ENCODE measurements at places on chromosomes 7 and 10. TPM values are rescaled to one million over a fixed set of nuclear protein-coding genes. Genes with fewer than 3 reads are reported as not detected.

RTKN2 gene
- total RNA-seq: not detected

ETV1 gene
- total RNA-seq: 28.3 TPM

CACNB2 gene
- total RNA-seq: 36.9 TPM

FKBP6 gene
- total RNA-seq: not detected

OR13A1 gene
- not detected for total RNA-seq

ST8SIA6 gene
- 5.3 TPM for total RNA-seq

ZNF467 gene
- 7.3 TPM for total RNA-seq

UTF1 gene
- total RNA-seq: not detected

FFAR4 gene
- not detected for total RNA-seq

DNA sequence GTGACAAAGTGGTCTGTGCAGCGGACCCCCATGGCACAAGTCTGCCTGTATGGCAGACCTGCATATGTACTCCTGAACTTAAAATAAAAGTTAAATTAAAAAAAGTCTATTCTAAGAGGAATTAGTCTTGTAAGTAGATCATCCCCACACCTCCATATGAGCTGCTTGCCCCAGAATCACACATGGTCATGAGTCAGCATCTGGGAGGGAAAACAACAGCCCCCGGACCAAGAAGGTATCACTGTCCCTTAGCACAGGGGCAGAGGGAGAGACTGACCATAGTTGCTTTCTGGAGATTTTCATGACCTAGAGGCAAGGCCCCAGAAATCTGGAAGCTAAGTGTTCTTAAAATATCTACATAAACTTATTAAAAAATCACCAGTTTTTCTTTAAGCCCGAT is 86.6 kb upstream of the PDK4 start:
- no peak for DNase-seq
- H3K36me3 ChIP-seq: no peaks in the 10 kb centered on the region
- H3K27ac ChIP-seq: no peak overlapping the region
- no peak overlapping the region for H3K4me3 ChIP-seq
- no peaks in the 10 kb centered on the region for H3K4me1 ChIP-seq
- no peaks in the 10 kb centered on the region for H3K27me3 ChIP-seq

DNA sequence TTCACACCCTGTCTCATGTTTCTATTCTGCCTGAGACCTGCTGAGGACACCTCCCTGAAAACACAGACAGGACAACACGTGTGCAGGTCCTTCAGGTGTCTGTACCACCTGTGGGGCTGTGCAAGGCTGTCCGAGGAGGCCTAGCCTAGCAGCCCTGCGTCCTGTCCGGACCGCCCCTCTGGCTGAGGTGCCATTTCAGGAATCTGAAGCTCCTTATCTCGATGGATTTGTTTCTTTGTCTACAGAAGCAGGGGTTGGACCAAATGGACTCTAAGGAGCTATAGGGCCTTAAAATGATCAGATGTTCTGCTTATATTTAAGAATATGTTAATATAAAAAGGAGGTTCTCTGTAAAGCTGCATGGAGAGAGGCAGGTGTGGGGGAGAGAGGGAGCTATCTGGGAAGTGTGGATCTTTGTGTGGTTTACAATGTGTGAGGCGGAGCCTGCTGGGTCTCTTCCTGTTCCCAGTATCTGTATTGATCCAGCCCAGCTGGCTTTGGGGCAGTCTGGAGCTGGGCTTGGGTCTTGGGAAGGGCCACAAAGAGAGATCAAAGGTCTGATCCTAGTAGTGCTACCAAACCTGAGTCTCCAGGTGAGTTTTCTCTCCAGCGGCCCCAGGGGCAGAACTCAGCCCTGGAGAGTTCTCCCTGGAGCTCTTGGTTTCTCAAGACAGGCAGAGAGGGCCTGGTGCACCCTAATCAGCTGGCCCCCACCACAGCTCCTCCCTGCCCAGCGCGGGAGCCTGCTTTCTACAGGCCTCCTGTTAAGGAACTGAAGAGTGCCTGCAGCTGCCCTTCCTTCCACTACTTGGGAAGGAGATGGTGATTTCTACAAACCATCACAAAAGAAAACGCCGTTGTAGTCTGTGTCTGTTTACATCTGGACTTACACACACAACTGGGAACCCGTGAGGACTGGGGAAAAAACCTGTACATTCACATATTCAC is 3.4 kb upstream of the MNX1 start:
- H3K4me1 ChIP-seq: peaks cover 9% of the 10 kb centered on the region
- peaks cover 93% of the 10 kb centered on the region for H3K27me3 ChIP-seq
- DNase-seq: no peak
- no peak overlapping the region for H3K4me3 ChIP-seq
- H3K36me3 ChIP-seq: no peaks in the 10 kb centered on the region

DNA sequence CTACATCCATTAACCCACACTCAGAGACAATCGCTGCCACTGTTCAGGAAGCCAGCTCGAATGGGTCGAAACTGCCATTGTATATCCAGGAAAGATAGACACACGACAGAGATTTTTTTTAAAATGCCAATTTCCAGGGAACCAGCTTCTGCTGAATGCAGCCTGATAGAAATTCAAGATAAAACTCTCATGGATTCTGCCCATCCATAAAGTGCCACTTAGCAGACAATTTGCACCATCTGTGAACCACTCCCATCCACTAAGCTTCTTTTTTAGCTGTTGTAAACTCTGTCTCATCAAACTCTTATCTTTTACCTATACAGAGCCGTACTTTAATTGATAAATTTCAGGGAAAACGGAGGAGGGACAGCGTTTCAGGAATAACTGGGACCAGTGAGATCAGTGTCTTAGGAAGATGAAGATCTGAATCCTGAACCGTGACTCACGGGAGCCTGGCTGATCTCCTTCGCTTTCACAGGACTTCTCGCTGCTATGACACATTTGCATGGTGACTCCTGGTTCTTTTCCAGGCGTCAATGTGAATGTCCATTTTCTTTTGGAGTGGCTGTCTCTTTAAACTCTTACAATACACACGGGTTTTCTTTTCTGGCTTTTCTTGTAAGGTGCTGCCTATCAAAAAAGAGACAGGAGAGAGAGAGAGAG is 103.4 kb downstream of the FAM204A start:
- H3K4me1 ChIP-seq: no peaks in the 10 kb centered on the region
- no peak overlapping the region for H3K27ac ChIP-seq
- DNase-seq: no peak
- H3K27me3 ChIP-seq: peaks cover 63% of the 10 kb centered on the region

GRCh38 chr10:58331646-58332045 is 3.2 kb upstream of the UBE2D1 start:
- no peaks in the 10 kb centered on the region for H3K36me3 ChIP-seq
- H3K27ac ChIP-seq: no peak overlapping the region
- DNase-seq: no peak
- H3K4me1 ChIP-seq: peaks cover 21% of the 10 kb centered on the region

DNA sequence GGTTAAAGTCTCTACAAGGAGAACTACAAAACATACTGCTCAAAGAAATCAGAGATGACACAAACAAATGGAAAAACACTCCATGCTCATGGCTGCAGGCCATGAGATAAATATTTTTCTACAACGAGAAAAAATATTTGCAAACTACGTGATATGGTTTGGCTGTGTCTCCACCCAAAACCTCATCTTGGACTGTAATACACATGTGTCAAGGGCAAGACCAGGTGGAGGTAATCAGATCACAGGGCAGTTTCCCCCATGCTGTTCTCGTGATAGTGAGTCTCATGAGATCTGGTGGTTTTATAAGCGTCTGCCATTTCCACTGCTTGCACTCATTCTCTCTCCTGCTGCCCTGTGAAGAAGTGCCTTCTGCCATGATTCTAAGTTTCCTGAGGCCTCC is 57.8 kb downstream of the COA1 start:
- H3K27me3 ChIP-seq: no peaks in the 10 kb centered on the region
- H3K27ac ChIP-seq: no peak overlapping the region
- no peaks in the 10 kb centered on the region for H3K36me3 ChIP-seq

- H3K4me3 ChIP-seq: no peak overlapping the region
- no peaks in the 10 kb centered on the region for H3K27me3 ChIP-seq
- H3K27ac ChIP-seq: no peak overlapping the region
- no peaks in the 10 kb centered on the region for H3K36me3 ChIP-seq
These were observed 436.1 kb downstream of the PHTF2 start for GRCh38 chr7:78234634-78235033.

DNA sequence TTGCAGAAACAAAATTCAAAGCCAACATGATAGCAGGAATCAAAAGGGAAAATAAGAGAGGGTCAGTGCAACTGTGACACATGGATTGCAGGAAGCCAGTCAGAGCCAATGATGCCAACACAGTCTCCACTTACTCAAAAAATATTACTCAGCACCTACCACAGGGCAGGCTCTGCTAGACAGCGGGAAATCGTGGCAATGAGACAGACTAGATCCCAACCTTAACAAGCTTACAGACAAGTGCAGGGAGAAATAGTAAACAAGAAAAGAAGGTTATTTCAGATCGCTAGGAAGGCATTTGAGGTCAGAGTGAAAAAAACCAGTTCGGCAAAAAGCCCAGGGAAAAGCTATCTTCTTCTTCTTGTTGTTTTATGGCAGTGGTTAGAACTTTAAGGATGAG is 45.2 kb upstream of the NPFFR1 start:
- H3K36me3 ChIP-seq: no peaks in the 10 kb centered on the region
- H3K27ac ChIP-seq: no peak overlapping the region
- no peak overlapping the region for H3K4me3 ChIP-seq

GRCh38 chr10:12214093-12214492 is 18.1 kb downstream of the CDC123 start:
- H3K27ac ChIP-seq: no peak overlapping the region
- H3K36me3 ChIP-seq: no peaks in the 10 kb centered on the region
- H3K27me3 ChIP-seq: no peaks in the 10 kb centered on the region
- DNase-seq: no peak
- H3K4me1 ChIP-seq: peaks cover 21% of the 10 kb centered on the region

GRCh38 chr7:154425271-154425670 is 373.1 kb downstream of the DPP6 start:
- no peak overlapping the region for H3K27ac ChIP-seq
- H3K36me3 ChIP-seq: no peaks in the 10 kb centered on the region
- no peaks in the 10 kb centered on the region for H3K4me1 ChIP-seq
- DNase-seq: no peak
- no peaks in the 10 kb centered on the region for H3K27me3 ChIP-seq
- H3K4me3 ChIP-seq: no peak overlapping the region

- H3K27ac ChIP-seq: no peak overlapping the region
- no peaks in the 10 kb centered on the region for H3K36me3 ChIP-seq
- peak; percentile 13 for DNase-seq
- no peaks in the 10 kb centered on the region for H3K27me3 ChIP-seq
- H3K4me3 ChIP-seq: no peak overlapping the region
These were observed 96.9 kb upstream of the CCDC71L start for GRCh38 chr7:106757846-106758245.

DNA sequence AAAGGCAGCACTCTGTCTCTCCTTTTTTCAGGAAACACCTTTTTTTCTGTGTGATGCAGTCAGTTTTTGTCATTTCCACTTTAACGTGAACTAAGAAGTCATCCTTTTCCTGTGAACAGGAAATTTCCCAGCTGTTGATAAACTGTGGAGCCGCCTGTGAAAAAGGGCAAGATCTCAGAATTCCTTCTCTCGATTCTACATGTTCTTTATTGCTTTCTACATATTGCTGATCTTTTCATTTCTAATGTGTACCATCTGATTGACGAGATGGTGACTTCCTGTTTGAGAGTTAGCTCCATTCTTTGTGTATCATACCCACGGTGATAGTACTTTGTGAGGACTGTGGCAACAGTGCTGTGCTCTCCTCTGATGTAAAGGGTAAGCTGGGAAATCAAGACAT is 50.4 kb downstream of the ADD3 start:
- peaks cover 60% of the 10 kb centered on the region for H3K4me1 ChIP-seq
- H3K4me3 ChIP-seq: no peak overlapping the region
- H3K36me3 ChIP-seq: no peaks in the 10 kb centered on the region
- no peaks in the 10 kb centered on the region for H3K27me3 ChIP-seq

GRCh38 chr10:71837098-71837827 is 13.8 kb downstream of the PSAP start:
- peaks cover 76% of the 10 kb centered on the region for H3K4me1 ChIP-seq
- H3K4me3 ChIP-seq: no peak overlapping the region
- DNase-seq: no peak
- H3K27ac ChIP-seq: peak overlapping the region; percentile 76
- peaks cover 3% of the 10 kb centered on the region for H3K36me3 ChIP-seq

DNA sequence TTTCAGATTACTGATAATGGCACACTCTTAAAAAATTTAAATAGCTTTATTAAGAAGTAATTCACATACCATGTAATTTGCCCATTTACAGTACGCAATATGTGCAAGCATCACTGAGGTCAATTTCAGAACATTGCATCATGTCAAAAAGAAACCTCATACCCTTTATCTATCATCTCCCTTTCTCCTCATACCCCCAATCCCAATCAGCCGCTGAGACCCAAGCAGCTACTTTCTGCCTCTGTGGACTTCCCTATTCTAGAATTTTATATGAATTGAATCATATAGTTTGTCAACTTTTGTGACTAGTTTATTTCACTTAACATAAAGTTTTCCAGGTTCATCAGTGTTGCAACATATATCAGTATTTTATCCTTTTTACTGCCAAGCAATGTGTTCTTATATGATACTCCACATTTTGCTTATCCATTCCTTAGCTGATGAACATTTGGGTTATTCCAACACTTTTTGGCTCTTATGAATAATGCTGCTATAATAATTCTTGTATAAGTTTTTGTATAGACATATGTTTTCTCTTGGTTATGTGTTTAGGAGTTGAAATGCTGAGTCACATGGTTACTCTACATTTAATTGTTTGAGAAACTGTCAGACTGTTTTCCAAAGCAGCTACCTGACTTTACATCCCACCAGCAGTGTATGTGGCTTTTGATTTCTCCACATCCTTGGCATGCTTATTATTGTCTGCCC is 26.9 kb upstream of the TPK1 start:
- H3K4me1 ChIP-seq: no peaks in the 10 kb centered on the region
- H3K4me3 ChIP-seq: no peak overlapping the region
- DNase-seq: no peak
- H3K27me3 ChIP-seq: no peaks in the 10 kb centered on the region

DNA sequence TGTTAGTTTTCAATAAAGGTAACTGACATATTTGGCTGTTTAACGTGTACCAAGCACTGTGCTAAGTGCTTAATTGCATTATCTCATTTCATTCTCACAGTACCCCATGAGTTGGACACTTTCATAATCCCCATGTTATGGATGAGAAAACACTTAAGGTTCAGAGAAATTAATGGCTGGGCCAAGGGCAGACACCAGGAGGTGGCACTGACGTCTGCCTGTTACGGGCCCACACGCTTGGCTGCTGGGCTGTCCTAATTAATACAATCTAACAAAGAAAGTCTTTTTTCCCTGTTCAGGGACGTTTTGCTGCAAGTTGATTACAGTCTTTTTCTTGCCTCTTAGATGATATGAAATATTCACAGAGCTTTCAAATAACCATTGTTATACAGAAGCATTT is 16.1 kb downstream of the DYDC2 start:
- no peak overlapping the region for H3K27ac ChIP-seq
- H3K27me3 ChIP-seq: no peaks in the 10 kb centered on the region
- no peak overlapping the region for H3K4me3 ChIP-seq
- H3K36me3 ChIP-seq: no peaks in the 10 kb centered on the region
- no peak for DNase-seq
- no peaks in the 10 kb centered on the region for H3K4me1 ChIP-seq

- H3K36me3 ChIP-seq: no peaks in the 10 kb centered on the region
- H3K27ac ChIP-seq: no peak overlapping the region
- H3K27me3 ChIP-seq: no peaks in the 10 kb centered on the region
- H3K4me1 ChIP-seq: no peaks in the 10 kb centered on the region
- no peak for DNase-seq
These were observed 30.7 kb upstream of the HPSE2 start for GRCh38 chr10:99266383-99266782.

Measured in heart right ventricle (tissue), 16 donors.